DMS53 (cell line): ENCODE measurements at places on chromosomes 12 and 14.

- DNase-seq: no peak
Observed at GRCh38 chr14:61229475-61229888, 51.7 kb downstream of the TMEM30B start.

GRCh38 chr12:101839324-101840283, 8.8 kb upstream of the GNPTAB start:
- peak; percentile 81 for DNase-seq

DNA sequence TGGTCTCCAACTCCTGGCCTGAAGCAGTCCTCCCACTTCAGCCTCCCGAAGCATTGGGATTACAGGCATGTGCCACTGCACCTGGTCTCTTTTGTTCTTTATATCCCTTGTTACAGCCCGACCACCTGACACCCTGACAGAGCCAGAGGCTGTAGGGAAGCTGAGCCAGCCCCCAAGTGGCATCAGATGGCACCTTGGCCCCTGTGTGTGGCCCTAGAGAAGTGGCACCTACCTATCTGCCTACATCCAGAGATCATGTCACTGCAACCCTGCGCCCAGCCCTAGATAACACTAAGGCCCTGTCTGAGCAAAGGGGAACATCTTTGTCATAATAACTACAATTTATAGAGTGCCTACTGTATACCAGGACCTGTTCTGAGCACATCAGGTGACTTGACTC, 235.0 kb downstream of the AACS start:
- DNase-seq: no peak

- no peak for DNase-seq
Observed at GRCh38 chr12:121511916-121512315, 68.9 kb downstream of the KDM2B start.

DNA sequence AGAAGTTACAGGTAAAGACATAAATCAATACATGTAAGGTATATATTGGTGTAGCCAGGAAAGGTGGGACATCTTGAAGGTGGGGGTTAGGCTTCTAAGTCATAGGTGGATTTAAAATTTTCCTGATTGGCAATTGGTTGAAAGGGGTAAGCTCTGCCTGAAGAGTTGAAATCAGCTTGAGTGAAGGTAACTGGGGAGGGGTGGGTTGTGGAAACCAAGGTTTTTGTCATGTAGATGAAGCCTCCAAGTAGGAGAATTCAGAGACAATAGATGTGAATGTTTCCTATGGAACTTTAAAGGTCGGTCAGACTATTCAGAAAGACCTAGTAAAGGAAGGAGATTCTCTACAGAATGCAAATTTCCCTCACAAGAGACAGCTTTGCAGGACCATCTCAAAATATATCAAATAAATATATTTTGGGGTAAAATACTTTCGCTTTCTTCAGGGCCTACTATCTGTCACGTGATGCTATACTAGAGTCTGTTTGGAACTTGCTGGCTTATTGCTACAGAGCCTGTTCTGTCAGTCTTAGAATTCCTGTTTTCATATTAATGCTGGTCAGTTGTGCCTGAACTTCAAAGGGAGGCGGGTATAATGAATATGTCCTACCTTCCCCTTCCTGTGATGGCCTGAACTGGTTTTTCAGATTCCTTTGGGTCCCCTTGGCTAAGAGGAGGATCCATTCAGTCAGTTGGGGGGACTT, 20.6 kb upstream of the SPATA7 start:
- DNase-seq: no peak

- DNase-seq: no peak
Observed at GRCh38 chr12:34395056-34396005, 373.0 kb downstream of the ALG10 start.

DNA sequence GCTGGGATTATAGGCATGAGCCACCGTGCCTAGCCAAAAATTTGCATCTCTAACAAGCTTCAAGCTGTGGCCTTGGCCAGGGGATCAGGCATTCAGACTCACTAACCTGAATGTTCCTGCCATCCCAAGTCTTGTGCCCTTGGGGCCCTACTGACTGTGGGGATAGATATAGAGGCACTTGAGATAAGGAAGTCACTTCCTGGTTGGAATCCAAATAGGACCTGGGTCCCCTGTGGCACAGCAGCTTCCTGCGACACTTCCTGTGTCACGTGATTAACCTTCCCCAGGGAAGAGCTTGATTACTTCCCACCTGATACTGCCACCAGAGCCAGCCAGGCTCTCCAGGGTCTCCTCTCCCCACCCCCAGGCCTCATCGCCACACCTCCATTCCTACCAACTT, 128.2 kb downstream of the BCL11B start:
- DNase-seq: peak; percentile 15

GRCh38 chr14:53979747-53980642, 23.4 kb upstream of the BMP4 start:
- peak; percentile 6 for DNase-seq

GRCh38 chr12:119082016-119082415, 96.7 kb upstream of the HSPB8 start:
- DNase-seq: no peak

DNA sequence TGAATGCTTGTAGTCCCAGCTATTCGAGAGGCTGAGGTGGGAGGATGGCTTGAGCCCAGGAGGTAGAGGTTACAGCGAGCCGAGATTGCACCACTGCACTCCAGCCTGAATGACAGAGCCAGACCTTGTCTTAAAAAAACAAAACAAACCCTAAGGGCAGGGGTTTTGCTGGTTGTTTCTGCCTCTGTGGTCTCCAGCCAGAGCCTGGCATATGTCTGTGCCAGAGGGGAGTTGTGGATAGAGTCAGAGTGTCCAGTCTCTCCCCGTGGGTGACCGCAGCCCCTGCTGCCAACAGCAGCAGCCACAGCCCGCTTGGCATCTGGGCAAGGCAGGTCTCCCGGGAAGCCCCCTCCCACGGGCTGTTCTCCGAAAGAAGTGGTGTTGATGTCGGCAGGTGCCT, 37.6 kb downstream of the MVK start:
- DNase-seq: no peak

- no peak for DNase-seq
Observed at GRCh38 chr14:97166497-97166896, 369.3 kb downstream of the VRK1 start.

DNA sequence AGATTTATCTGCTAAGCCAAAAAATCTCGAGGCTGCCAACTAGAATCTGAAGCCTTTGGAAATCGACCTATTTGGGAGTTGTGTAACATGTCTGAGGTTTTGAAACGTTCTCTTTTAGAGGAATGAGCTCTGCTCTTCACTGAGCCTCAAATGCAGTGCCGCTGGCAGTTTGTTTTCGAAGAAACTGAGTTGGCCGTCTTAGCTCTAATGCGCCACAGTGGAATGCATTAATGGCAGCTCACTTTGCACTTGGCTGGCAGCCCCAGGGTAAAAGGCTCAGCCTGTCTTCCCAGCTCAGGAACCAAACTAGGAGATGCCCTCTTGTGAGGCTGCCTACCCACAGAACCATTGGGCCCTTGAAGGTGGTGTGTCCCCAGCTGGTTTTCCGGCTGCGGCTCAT, 53.8 kb downstream of the SFSWAP start:
- DNase-seq: no peak

DNA sequence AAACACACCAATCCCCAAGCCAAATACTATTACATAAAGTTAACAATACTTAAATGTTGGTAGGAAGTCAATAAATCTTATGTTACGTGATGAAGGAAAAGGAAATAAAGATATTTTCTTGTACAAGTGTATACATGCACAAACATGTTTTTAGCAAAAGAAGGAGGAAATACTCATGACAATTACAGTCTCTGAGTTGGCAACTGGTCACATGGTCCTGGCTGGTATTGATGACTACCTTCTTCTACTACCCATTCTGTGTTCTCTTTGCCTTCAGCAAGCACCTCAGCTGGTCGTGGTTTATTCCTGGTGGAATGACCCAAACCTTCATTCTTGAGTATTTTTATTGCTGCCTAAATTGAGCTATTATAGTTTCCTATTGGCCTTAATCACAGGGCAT, 84.8 kb downstream of the PLBD1 start:
- DNase-seq: no peak

DNA sequence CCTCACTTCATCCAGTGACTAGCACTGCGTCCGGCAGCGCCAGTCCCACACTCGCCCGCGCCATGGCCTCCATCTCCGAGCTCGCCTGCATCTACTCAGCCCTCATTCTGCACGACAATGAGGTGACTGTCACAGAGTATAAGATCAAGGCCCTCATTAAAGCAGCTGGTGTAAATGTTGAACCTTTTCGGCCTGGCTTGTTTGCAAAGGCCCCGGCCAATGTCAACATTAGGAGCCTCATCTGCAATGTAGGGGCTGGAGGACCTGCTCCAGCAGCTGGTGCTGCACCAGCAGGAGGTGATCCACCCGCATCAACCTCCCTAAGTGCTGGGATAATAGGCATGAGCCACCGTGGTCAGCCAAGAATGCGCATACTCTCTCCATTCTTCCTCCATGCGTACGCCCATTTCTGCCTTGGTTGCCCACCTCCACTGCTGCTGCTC, 59.9 kb downstream of the IRF2BPL start:
- peak; percentile 94 for DNase-seq

DNA sequence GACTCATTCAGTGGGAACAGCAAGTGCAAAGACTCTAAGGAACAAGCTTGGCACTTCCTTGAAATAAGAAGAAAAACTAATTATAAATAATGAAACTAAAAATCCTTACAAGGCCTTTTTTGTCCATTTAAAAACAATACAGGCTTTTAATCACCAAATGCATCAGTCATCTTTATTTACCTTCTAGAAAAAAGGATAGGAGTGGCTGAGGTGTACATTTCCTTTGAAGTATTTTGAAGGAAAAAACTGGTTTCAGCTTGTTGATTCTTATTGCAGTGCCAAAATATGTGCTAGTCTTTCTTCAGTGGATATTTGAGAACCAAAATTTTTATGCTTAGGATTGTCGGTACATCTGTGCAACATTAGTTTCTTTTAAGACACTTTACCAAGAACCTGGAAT, 29.8 kb downstream of the MED21 start:
- peak; percentile 42 for DNase-seq

GRCh38 chr12:121799842-121800693, 3.7 kb upstream of the SETD1B start:
- DNase-seq: peak; percentile 95

- DNase-seq: no peak
Observed at GRCh38 chr14:90050271-90050670, 11.5 kb upstream of the KCNK13 start.

- no peak for DNase-seq
Observed at GRCh38 chr14:69312608-69313007, 52.6 kb downstream of the GALNT16 start.

- DNase-seq: peak; percentile 47
Observed at GRCh38 chr12:131002216-131002631, 48.5 kb downstream of the ADGRD1 start.

DNA sequence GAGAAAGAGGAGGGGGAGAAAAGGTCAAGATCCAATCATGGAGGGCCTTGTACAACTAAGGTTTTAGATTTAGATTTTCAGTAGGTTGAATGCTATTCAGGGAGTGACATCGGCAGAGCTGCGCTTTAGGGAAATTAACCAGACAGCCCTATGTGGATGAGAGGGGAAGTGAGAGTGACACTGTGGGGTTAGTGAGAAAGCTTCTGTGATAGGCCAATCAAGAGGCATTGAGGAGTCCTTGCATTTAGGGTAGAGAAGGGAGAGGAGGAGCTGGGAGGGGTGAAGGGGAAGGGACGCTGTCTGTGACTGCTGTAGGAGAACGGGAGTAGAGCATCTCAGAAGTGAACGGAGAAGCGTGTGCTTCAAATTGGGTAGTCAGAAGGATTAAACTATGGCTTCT, 3.4 kb downstream of the HSD17B6 start:
- no peak for DNase-seq

- no peak for DNase-seq
Observed at GRCh38 chr14:64442300-64442988, 22.9 kb upstream of the AKAP5 start.

DNA sequence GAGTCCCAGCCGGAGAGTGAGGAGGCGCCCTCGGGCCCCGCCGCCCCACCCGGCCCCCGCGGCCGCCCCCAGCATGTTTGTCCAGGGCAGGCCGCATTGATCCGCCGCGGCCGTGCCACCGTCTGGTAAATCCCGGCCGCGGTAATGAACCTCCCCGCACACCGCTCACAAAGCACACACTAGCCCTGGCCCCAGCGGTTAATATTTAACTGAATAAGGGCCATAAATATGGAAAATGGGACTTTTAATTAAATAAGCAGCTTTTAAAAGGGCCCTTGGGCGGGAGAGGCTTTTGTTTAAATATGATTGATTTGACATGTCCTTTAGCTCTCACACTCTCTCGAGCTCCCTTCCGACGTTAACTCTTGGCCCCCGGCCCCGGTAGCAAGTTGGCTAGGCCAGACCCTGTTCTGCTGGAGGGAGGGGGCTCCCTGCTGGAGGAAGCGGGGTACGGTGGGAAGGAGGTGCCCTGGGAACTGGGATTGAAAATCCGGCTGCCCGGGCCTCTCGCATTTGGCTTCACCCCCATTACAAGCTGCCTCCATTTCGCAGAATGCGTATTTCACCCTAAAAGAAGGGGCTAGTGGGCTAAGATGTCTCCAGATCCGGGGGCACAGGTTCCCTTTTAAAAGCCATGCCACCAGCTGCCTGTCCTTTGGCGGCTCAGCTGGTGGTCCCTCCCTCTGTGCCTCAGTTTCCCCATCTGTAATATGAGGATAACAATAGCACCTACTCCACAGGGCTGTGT, 199.8 kb downstream of the RBM19 start:
- DNase-seq: peak; percentile 95

DNA sequence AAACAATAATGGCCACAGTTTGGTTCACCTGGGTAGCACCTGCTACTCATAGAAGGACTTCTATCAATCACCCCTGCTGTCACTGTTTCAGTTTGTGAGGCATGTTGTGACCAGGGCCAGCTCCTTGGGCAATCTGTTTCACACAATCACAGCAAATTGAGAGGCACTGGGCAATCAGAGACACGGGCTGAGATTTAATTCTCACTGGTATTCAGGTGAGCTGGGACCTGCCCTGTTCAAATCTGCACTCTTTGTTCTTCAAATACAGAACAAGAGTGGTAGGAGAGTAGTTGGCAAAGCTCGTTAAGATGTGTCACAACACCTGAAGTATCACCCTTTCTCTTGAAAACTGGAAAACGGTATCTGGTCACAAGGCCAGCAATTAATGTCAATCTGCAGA, 57.8 kb upstream of the NAP1L1 start:
- DNase-seq: no peak

GRCh38 chr12:19044891-19045290, 84.6 kb upstream of the PLEKHA5 start:
- DNase-seq: no peak

GRCh38 chr14:68705741-68706283, 87.1 kb downstream of the ZFP36L1 start:
- peak; percentile 37 for DNase-seq

GRCh38 chr12:92121826-92122225, 23.8 kb downstream of the BTG1 start:
- DNase-seq: peak; percentile 32

DNA sequence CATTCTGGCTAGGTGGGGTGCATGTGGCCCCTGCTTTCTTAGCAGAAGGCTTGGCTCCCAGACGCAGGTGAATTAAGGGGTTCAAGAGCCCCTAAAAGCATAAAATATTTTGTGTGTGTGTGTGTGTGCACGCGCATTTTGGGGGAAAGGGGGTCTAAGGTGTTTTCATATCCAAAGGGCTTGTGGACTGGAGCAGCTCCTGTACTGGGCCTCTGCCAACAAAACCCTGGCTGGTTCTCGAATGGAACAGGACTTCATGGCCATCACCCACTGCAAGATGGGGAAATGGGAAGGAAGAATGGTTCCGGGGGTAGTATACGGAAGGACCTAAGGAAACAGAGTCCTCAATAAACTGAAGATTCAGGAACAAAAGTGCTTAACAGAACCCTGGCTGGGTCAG, 3.9 kb upstream of the ATN1 start:
- DNase-seq: no peak
